SK-MEL-5 (cell line): ENCODE measurements at places on chromosomes 4 and X.

GRCh38 chr4:118740869-118741268 is 55.7 kb downstream of the METTL14 start:
- DNase-seq: peak; percentile 38

GRCh38 chr4:53532521-53532920 is 58.8 kb downstream of the LNX1 start:
- no peak for DNase-seq

DNA sequence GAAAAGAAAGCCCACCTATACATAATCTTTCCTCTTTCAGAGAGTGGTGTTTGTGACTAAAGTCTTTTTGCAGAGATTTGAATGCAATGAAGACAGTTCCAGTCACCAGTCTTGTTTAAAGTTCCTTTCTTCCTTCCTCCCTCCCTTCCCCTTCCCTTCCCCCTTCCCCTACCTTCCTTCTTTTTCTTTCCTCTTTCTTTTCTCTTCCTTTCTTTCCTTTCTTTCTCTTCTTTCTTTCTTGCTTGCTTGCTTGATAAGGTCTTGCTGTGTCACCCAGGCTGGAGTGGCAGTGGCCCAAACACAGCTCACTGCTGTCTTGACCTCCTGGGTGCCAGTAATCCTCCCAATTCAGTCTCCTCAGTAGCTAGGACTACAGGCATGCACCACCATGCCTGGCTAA is 19.0 kb upstream of the ASB5 start:
- DNase-seq: no peak

- DNase-seq: no peak
These were observed 159.4 kb upstream of the AR start for GRCh38 chrX:67384403-67384802.

- no peak for DNase-seq
These were observed 29.9 kb downstream of the ZFP42 start for GRCh38 chr4:188025476-188025875.

DNA sequence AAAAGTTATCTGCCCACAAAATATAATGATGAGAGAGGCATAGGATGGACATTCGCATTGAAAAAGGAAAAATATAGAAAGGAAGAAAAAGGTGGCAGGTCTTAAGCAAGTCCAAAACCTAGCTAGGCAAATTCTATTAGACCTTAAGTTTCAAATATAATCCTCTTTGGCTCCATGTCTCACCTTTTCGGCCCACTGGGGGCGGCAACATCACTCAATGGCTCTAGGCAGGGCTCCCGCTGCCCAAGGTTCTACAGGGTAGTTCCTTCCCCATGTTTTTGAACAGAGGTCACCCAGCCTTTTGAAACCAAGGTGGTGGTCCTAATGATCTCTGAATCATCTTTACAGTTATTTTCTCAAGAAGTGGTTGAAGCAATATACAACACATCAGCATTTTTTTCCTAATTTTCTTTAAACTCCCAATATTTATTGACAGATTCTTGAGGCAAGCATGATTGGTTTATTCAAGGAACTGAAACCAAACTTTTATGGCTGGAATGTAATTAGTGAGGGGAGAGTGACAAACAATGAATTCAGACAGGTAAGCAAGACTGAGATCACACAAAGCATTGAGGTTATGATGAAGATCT is 309.4 kb downstream of the ANTXR2 start:
- DNase-seq: no peak

DNA sequence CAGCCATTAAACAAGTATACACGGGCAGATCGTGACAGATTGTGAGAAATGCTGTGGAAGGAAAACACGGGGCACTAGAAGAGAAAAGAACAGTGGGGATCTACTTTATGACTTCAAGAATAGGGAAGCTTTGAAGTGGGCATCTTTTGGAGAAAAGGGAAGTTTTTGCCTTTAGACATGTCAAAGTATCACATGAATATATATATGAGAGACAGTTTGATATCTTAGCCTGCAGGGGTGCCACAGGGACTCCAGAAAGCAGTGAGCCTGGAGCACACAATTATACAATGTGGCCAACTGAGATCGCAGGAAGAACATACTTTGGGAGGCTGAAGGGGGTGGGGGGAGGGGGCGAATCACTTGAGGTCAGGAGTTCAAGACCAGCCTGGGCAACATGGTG is 35.7 kb downstream of the RELL1 start:
- DNase-seq: no peak

DNA sequence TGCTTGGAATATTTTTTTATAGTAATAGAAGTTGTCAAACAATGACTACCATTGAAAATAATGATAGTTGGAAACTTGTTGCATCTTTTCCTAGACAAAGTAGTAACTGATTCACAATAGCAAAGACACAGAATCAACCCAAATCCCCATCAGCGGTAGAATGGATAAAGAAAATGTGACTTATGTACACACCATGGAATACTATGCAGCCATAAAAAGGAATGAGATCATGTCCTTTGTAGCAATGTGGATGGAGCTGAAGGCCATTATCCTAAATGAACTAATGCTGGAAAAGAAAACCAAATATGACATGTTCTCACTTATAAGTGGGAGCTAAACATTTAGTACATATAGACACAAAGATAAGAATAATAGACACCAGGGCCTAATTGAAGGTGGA is 49.7 kb downstream of the ATP10D start:
- no peak for DNase-seq

DNA sequence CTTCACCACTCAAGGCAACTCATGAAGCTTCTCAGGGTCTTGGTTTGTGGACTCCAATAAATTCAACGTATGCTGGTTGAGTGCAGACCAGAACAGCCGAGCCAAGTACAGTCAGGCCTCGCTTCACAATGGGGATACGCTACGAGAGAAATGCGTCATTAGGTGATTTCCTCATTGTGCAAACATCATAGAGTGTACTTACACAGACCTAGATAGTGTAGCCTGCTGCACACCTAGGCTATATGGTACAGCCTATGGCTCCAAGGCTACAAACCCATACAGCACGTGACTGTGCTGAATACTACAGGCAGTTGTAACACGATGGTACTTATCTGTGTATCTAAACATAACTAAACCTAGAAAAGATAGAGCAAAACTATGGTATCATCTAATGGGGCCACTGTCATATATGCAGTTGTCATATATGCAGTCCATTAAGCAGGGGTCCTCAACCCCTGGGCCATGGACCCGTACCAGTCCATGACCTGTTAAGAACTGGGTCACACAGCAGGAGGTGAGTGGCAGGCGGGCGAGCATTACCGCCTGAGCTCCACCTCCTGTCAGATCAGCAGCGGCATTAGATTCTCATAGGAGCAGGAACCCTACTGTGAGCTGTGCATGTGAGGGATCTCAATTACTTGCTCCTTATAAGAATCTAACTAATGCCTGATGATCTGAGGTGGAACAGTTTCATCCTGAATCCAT is 31.5 kb downstream of the RTL5 start:
- no peak for DNase-seq

GRCh38 chrX:136783159-136783558 is 2.4 kb upstream of the ARHGEF6 start:
- DNase-seq: no peak

GRCh38 chr4:177128306-177128705 is 181.4 kb upstream of the NEIL3 start:
- no peak for DNase-seq

- DNase-seq: no peak
These were observed 7.2 kb downstream of the ZNF630 start for GRCh38 chrX:48064261-48064660.

- no peak for DNase-seq
These were observed 7.0 kb downstream of the PALLD start for GRCh38 chr4:168503652-168504362.

DNA sequence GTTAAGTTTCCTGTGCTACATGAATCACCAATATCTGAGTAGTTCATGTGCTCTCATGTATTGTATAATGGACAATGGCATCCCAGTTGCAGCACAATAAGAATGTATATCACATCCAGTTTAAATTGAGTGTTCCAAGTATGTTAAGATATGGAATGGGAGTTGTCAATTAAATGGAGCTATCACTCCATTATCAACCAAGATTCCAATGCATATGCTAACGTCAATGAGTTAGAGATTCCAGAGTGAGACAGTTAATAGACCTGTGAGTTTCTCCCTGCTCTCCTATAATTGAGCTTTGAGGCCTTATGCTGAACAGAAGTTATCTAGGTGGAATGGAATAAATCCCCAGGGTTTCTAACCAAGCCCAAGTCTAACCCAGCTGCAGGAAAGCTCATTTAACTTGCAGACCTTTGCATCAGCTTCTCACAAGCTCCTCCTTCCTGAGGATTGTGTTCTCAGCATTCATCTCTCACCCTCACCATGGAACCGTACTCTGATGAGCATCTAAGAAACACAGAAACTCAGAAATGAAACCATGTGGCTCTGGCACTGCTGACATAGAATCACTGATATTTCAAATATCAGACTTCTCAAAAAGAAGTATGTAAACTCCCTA is 84.8 kb downstream of the TIGD2 start:
- peak; percentile 23 for DNase-seq

DNA sequence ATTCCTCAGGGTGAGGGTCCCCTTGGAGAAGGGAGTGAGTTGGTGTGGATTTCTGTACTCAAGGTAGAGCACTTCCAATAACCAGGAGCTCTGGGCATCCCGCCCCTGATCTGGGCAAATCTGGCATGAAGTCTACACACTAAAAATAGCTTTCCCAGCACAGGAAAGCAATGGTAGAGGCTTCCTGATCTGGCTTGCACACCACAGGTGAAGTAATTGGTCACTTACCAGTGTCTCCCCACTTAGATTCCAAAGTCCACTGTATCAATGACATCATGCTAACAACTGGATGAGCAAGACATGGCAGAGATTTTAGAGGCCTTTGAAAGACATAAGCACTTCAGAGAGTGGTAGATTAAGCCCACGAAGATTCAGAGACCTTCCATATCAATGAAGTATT is 17.8 kb upstream of the IDS start:
- DNase-seq: no peak

- no peak for DNase-seq
These were observed 907.8 kb downstream of the STPG2 start for GRCh38 chr4:97235521-97235920.

GRCh38 chr4:11585506-11585905 is 156.8 kb upstream of the HS3ST1 start:
- no peak for DNase-seq

- no peak for DNase-seq
These were observed 340.8 kb downstream of the GRXCR1 start for GRCh38 chr4:43233321-43233720.

- no peak for DNase-seq
These were observed 307.0 kb upstream of the HS3ST1 start for GRCh38 chr4:11735651-11736050.
